NCI-H187 treated with DMSO at 0.1 percent for 48 hours (cell line): ENCODE measurements at places on chromosomes 7 and 10.

DNA sequence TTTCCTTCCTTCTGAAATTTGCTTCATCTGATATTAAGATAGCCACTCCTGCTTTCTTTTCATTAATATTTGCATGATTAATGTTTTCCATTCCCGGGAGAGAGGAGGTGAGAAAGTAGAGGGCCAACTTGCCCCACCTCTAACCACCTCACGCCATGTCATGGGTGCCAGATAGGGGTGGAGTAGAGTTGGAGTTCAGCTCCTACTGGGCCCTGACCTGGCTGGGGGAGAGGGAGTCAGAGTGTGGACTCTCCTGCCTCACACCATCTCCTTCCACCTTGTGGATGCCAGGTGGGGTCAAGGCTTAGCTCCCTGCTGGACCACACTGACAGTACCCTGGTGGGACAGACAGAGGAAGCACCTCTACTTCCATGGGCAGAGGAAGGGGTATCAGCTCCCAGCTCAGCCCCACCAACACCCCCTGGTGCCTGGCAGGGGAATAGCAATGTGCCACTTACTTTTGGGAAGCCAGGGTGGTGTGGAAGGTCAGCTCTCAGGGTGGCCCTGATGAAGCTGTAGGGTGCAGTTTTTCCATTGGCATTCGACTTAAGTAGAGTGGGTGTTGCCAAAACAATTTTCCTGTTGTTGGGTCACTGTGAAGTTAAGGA, 28.0 kb downstream of the CHST12 start:
- no peak for DNase-seq

DNA sequence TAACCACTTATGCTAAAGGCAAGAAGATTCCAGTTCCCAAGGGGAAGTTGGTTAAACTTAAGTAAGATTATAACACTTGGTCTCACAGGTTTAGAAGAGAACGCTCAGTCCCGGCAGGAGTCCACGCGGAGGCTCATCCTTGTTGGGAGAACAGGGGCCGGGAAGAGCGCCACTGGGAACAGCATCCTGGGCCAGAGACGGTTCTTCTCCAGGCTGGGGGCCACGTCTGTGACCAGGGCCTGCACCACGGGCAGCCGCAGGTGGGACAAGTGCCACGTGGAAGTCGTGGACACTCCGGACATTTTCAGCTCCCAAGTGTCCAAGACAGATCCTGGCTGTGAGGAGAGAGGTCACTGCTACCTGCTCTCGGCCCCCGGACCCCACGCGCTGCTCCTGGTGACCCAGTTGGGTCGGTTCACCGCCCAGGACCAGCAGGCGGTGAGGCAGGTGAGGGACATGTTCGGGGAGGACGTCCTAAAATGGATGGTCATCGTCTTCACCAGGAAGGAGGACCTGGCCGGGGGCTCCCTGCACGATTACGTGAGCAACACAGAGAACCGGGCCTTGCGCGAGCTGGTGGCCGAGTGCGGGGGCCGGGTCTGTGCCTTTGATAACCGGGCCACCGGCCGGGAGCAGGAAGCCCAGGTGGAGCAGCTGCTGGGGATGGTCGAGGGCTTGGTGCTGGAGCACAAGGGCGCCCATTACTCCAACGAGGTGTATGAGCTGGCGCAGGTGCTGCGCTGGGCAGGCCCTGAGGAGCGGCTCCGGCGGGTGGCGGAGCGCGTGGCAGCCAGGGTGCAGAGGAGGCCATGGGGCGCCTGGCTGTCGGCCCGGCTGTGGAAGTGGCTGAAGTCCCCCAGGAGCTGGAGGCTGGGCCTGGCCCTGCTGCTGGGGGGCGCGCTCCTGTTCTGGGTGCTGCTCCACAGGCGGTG, 3.8 kb downstream of the GIMAP1 start:
- no peak for DNase-seq

DNA sequence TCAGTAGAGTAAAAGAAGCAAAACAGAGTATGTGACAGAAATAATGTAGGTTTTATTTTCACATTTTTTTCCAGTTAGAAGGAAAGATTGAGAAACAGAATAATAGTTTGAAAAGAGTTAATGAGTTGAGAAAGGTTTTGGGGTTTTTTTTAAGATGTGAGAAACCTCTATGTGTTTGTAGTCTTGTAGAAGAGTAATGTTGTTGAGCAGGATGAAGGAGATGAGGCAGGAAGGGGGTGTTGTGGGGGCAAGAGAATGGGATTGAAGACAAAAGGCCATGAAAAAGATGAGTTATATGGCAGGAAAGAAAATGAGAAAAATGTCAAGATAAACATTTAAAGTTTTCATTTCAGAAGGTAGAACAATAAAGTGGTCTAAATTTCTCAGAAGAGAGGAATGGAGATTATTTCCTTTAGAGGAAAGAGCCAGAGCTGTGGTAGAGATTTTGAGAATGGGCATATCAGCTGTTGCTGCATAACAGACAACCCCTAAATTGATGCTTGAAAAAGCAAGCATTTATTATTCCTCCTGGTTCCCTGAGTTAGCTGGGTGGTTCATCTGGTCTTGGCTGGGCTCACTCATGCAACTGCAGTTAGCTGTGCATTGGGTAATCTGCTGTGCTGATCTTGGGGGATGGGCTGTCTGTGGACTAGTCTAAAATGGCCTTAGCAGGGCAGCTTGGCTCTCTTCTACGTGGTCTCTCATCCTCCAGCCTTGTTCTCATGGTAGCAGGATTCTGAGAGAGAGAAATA, 27.1 kb downstream of the PCGF5 start:
- no peak for DNase-seq

GRCh38 chr10:52452600-52453493, 138.8 kb downstream of the DKK1 start:
- DNase-seq = no peak

DNA sequence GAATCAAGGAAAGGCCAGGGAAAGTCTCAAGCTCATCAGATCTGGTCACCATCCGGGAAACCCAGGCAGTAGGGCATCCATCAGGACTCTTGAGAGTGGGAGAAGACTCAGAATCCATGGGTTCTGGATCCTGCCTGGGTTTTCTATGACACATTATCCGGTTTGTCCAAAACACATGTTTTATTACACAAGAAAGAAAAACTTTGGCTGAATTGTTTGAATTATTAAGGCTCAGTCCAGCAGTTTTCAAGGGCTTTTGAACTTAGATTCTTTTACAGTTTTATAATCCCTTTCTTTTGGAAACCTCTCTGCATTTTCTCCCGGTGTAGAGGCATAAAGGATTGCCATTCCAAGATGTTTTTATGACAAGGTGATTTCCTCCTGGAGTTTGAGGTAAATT, 528.5 kb upstream of the MGMT start:
- DNase-seq = no peak

DNA sequence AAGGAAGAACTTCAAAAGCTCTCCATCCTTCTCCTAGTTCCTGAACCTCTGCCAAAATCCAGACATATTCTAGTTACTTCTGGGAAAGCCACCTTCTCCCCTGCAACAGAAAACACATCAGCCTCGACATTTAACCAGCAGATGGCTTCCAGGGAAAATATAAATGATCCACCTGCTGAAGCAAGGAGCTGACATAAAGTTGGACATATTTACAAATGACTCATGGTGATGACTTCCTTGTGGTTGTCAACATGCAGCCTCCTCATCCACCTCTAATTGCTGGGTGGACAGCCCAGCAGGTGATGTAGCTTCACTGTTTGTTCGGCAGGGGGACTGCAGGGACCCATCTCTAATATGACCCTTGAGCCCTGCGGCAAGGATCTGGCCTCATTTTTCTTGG, 266.0 kb downstream of the C7orf25 start:
- DNase-seq = no peak

GRCh38 chr10:63106111-63106755, 26.9 kb upstream of the NRBF2 start:
- DNase-seq = no peak

- no peak for DNase-seq
Measured at GRCh38 chr7:131170440-131171271, 157.0 kb upstream of the MKLN1 start.

- DNase-seq = no peak
Measured at GRCh38 chr7:158192956-158193355, 394.7 kb downstream of the PTPRN2 start.

DNA sequence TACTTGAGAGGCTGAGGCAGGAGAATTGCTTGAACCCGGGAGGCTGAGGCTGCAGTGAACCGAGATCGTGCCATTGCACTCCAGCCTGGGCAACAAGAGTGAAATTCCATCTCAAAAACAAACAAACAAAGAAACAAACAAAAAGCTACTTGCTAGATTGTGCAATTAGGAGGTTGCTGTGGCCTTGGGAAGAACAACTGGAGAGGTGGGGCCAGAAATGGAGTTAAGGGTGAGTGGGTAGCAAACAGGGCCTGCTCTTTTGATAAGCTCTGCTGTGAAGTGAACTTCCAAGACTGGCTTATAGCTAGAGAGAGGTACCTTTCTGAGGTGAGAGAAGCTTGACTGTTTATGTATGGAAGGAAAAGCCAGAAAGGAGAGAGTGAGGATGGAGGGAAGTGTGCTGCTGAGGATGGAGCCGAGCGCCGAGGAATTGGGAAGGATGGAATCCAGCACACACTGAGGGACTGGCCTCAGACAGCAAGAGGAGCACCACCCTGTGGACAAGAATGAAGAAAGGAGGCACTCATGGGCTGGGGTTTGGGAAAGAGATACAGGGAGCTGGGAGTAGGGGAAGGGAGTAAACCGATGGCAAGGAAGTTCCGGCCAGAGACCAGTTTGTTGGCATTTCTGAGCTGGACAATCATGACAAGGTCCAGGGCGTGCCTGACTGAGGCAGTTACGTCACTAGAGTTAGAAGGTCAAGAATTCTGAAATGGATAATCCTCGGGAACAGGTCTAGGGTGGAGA, 7.0 kb upstream of the RPEL1 start:
- DNase-seq = no peak

- DNase-seq = no peak
Measured at GRCh38 chr7:8357536-8357935, 75.9 kb upstream of the NXPH1 start.

DNA sequence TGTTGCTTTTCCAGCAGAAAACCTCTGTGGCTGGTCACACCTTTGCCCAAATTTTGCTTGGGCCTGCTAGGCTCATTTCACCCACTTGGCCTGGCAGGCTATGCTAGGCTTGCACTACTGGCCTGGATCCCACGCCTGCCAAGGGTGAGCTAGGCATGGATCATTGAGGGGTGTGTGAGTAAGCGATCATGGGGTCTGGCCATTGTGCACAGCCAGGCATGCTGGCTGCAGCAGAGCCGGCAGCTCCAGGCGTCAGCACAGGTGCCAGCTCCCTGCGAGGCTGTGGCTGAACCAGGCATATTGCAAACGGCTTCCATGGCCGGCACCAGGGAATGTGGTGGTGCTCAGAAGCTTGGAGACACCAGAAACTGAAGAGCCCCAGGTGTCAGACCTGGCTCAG, 19.2 kb downstream of the CFAP70 start:
- DNase-seq = no peak

- no peak for DNase-seq
Measured at GRCh38 chr10:97875391-97875790, 25.7 kb downstream of the GOLGA7B start.

DNA sequence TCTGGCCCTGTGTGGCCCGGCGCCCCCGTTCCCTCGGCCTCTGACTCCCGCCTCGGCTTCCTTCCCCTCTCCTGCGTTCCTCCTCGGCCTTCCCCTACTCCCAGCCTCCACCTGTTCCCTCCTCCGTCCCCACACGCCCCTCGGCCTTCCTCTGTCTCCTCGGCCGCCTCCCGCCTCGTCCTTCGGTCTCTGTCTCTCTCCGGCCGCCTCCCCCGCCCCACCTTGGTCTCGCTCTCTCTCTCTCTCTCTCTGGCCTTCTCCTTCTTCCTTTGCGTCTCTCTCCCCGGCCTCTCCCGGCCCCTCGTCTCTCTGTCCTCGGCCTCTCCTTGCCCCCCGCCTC, 588 bp downstream of the GET4 start:
- no peak for DNase-seq

GRCh38 chr7:93902777-93903423, 3.5 kb upstream of the GNGT1 start:
- no peak for DNase-seq

GRCh38 chr10:99544322-99544721, 11.6 kb downstream of the NKX2-3 start:
- DNase-seq = no peak

DNA sequence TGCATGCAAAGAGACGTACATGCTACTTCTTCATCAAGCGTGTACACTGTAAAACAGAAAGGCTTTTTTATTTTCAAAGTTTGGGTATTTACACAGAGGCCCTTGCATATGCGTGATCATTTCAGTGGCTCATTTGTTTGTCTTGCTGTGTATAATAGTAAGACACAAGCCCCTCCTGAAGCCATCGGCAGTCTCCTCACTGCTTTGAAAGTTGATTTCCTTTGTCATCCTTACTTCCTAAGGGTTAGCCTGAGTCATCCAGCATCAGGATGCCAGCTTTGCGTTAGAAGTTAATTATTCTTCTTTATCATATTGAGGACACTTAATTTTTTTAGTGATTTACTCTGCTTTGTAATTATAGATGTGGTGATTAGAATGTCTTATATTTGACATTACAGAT, 72.5 kb upstream of the CTBP2 start:
- DNase-seq = no peak

DNA sequence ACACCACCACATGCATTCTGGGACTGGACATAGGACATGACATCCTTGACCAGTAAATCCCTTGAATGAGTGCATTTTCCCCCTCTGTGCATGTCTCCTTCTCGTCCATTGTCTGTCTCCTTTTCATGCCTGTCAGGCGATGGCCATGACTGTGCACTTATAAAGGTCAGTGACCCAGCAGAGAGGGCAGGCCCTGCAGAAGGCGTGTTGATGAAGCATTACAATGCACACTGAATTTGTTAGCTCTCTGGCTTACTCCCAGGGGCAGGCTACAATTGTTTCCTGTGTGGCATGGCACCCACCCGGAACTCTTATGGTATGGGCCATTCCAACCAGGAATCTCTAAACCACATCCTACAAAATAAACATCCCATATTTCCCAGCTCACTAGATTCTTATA, 71.1 kb downstream of the SAMD9 start:
- no peak for DNase-seq

DNA sequence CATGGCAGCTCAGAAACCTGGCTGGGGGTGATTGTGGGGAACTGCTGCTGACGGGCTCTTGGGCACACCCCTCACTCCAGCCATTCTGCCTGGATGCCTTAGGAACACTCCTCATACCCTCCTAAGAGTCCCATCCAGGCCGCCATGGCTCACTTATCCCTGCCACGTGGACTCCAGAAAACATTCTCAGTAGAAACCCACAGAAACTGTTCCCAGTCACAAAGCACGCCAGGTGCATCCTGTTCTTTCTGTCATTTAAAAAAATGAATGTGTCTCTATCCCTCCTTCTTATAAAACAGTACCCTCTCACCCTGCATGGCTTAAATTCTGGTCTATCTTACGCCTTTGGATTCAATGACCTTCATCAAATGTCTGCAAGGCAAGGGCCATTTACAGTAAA, 177.7 kb downstream of the CUX1 start:
- DNase-seq = no peak

GRCh38 chr7:51789489-51789888, 472.9 kb upstream of the COBL start:
- DNase-seq = no peak

DNA sequence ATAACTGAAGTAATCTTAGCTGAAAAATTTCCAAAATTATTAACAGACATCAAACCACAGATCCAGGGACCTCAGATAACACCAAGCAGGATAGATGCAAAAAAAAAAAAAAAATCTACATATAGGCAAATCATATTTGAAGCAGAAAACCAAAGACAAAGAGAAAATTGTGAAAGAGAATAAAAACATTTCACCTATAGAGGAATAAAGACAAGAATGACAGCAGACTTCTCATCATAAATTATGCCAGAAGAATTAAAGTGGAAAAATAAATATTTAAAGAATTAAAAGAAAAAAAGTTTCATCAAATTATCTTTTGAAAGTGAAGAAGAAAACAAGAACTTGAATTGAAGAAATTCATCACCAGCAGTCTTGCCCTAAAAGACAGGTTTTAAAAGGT, 467.5 kb downstream of the GPAM start:
- DNase-seq = no peak
